ENCODE measurements at places on chromosomes 7 and 10. TPM values are rescaled to one million over a fixed set of nuclear protein-coding genes. Genes with fewer than 3 reads are reported as not detected.

Gene DYNC1I1
- total RNA-seq, result not detected

DNA sequence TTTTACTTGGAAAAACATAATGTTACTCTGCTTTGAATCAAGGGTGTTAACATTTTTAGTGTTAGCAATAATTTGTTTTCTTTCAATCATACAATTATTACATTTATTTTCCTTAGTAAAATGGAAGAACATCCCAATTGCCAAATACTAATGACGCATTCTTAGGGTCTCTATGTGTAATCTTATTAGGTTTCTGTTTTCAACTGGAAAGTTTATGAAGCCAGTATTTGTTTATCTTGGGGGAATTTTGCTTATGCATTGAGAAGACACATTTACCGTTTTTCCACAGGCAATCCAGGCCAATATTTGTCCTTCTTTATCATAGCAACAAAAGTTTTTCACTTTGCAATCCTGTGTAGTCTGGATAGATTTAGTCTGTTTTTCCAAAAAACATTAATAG is 134.5 kb downstream of the CPED1 start:
- H3K4me3 ChIP-seq, result no peak overlapping the region
- H3K4me1 ChIP-seq, result peaks cover 17% of the 10 kb centered on the region
- no peak overlapping the region for H3K27ac ChIP-seq
- H3K36me3 ChIP-seq, result no peaks in the 10 kb centered on the region
- no peaks in the 10 kb centered on the region for H3K27me3 ChIP-seq
- no peak for DNase-seq

GRCh38 chr10:74039561-74040145 is 41.7 kb downstream of the VCL start:
- DNase-seq, result no peak
- peaks cover 13% of the 10 kb centered on the region for H3K36me3 ChIP-seq
- H3K4me3 ChIP-seq, result no peak overlapping the region
- no peaks in the 10 kb centered on the region for H3K27me3 ChIP-seq

DNA sequence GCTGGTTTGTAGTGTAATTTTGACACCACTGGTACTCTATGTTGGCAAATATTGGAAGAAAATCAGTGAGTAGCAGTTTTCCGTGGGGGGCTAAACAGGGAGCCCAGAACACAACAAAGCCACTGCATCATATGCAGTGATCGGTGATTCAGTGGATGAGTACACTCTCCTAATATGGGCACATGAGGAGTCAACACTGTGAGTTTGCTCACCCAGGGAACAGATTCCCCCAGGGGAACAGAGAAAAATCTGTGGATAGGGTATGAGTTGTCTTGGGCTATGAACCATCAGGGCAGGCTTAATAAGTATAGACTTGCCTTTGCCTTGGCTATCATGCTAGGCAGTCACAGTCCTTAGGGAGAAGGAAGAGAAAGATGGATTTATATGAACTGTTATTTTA is 227.7 kb upstream of the SEMA3E start:
- H3K36me3 ChIP-seq, result no peaks in the 10 kb centered on the region
- no peak for DNase-seq
- H3K27me3 ChIP-seq, result no peaks in the 10 kb centered on the region
- no peaks in the 10 kb centered on the region for H3K4me1 ChIP-seq
- H3K4me3 ChIP-seq, result no peak overlapping the region

GRCh38 chr7:108667216-108667615 is 97.5 kb downstream of the DNAJB9 start:
- H3K27ac ChIP-seq, result no peak overlapping the region
- no peak for DNase-seq
- no peak overlapping the region for H3K4me3 ChIP-seq
- H3K36me3 ChIP-seq, result no peaks in the 10 kb centered on the region
- no peaks in the 10 kb centered on the region for H3K4me1 ChIP-seq
- no peaks in the 10 kb centered on the region for H3K27me3 ChIP-seq

All from HCT116 (cell line).